ENCODE measurements at places on chromosomes 11 and 22.
A peak's percentile ranks its signal among the peaks of the same experiment; 100 is the strongest.

DNA sequence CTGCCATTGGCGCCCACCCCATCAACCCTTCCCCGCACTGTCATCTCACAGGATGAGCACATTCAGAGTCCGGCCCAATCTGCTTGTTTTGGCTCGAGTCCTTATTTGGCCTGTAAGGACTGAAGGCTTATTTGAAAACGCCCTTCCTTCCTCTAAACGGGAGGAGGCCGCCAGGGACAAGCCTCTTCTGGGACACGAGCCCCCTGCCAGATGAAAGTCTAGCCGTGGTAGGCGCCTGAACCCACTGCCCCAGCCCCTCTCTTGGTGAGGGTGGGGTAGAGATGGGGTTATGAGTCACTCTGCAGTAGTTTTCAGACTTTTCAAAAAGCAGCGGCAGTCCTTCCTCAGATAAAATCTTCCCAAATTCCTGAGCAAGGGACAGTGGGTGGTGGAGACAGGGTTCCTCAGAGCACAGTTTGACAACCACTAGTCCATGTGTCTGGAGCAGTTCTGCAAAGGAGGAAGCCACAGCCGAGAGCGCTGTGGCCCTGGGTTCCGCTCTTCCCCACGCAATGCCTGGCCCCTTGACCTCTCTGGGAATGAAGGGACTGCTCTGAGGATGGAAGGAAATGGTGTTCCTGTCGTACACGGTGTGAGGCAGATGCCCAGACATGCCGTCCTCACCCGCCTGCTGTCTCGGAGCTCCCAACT, 57.0 kb downstream of the MYH9 start:
- no peaks in the 10 kb centered on the region for H3K27me3 ChIP-seq
- H3K36me3 ChIP-seq: peaks cover 34% of the 10 kb centered on the region
- H3K27ac ChIP-seq: peak overlapping the region; percentile 99
- ATAC-seq: peak; percentile 13

DNA sequence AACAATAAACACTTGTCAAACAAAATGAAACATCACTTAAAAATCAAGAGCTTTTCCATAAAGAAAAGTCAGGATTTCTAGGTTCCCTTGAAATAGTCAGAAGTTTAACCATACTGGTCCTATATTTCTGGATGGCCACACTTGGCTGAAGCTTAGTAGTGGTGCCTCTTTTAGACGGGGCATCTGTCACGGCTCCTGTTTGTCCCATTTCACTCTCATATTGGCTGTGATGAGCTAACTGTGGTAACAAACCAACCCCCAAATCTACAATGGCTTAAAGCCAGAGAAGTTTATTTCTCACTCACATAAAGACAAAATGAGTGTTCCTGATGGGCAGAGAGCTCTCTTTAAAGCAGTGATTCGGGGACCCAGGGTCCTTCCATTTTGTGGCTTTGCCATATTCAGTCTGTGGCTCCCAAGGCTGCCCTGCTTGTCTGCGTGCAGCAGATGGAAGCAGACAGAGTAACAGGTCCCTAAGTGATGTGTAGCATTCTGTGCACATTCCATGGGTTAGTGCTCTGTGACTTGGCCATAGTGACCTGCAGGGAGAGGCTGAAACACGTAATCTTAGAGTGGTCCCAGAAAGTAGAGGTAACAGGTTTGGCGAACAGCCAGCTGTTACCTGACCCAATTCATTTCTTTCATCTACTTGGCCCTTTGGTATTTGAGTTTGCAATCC, 137.4 kb downstream of the HIPK3 start:
- ATAC-seq: no peak
- no peaks in the 10 kb centered on the region for H3K27me3 ChIP-seq
- no peaks in the 10 kb centered on the region for H3K36me3 ChIP-seq
- no peaks in the 10 kb centered on the region for H3K4me1 ChIP-seq
- H3K4me3 ChIP-seq: no peak overlapping the region
- no peak overlapping the region for H3K27ac ChIP-seq

- no peak overlapping the region for H3K27ac ChIP-seq
- H3K27me3 ChIP-seq: no peaks in the 10 kb centered on the region
- no peak for ATAC-seq
- H3K4me3 ChIP-seq: no peak overlapping the region
- peaks cover 31% of the 10 kb centered on the region for H3K36me3 ChIP-seq
Measured at GRCh38 chr22:43077121-43077877, 11.9 kb downstream of the TTLL1 start.

GRCh38 chr11:41533761-41534160, 74.3 kb upstream of the LRRC4C start:
- H3K27me3 ChIP-seq: no peaks in the 10 kb centered on the region
- no peak for ATAC-seq
- no peak overlapping the region for H3K4me3 ChIP-seq
